ENCODE measurements at places on chromosomes 12 and 14. TPM values are rescaled to one million over a fixed set of nuclear protein-coding genes. Genes with fewer than 3 reads are reported as not detected.

Gene GNB3
- total RNA-seq = 0.59 TPM

Gene CD163L1
- total RNA-seq = 2.1 TPM

Gene KRT72
- total RNA-seq = 2.1 TPM

Gene ST8SIA1
- total RNA-seq = 0.48 TPM

Gene OAS1
- 5.1 TPM for total RNA-seq

Gene CAPZA3
- total RNA-seq = not detected

Gene IL26
- not detected for total RNA-seq

Data from naive thymus-derived CD4-positive, alpha-beta T cell (primary cell).